ENCODE measurements at places on chromosomes 1 and 21.
A peak's percentile ranks its signal among the peaks of the same experiment; 100 is the strongest.

- DNase-seq, result no peak
Observed at GRCh38 chr1:26998429-26999300, 5.2 kb downstream of the TRNP1 start.

- DNase-seq, result no peak
Observed at GRCh38 chr21:35210093-35210492, 161.0 kb upstream of the RUNX1 start.

DNA sequence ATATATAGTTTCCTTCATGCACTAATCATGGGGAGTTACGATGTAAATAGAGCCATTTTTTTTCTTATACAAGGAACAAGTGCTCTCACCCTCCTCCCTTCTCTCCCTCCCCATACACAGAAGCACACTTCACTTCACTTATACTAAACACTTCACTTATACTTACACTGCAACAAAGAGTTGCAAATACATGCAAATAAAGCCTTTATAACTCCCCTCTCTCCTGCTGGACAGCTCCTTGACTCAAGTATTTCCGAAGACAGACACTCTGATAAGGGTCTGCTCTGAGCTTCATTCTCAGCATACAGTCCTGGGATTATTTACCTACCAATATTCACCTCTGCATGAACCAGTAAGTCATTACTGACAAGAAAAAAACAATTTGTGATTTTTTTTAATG is 35.6 kb upstream of the ERG start:
- no peak for DNase-seq

DNA sequence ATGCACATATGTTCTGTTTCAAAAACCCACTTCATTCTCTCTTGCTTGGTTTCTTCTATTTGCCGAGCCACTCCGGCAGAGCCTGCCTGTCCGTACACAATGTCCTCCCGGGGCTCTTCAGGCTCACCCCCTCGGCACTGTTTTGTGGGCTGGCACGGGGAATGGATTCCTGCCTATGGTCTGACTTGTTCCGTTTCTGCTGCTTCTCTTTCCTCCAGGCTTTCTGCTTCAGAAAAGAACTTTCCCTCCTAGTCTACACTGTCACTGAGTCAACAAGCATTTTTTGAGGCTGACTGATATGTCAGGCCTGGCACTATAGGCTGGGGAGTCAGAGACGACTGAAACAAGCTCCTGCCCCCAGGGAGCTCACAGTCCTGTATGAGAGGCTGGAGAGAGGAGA is 28.4 kb upstream of the SARS1 start:
- no peak for DNase-seq

- peak; percentile 67 for DNase-seq
Observed at GRCh38 chr1:92960395-92961130, 699 bp downstream of the DIPK1A start.

GRCh38 chr21:45136927-45137611 is 62.7 kb downstream of the ADARB1 start:
- DNase-seq, result peak; percentile 88

DNA sequence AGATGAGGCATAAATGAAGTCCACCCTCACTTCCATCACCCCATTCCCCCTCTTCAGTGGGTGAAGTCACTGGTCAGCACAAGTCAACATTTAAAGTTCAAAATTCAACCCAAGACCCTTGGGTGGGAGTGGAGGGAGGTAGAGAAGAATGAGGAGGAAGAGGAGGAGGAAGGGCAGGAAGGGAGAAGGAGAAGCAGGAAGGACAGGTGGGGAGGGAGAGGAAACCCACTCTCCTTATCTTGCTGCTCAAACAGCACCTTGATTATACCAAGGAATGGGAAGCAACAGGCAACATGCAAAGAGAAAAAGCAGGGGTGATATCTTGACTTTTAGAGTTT is 4.0 kb upstream of the BTG2 start:
- DNase-seq, result no peak

DNA sequence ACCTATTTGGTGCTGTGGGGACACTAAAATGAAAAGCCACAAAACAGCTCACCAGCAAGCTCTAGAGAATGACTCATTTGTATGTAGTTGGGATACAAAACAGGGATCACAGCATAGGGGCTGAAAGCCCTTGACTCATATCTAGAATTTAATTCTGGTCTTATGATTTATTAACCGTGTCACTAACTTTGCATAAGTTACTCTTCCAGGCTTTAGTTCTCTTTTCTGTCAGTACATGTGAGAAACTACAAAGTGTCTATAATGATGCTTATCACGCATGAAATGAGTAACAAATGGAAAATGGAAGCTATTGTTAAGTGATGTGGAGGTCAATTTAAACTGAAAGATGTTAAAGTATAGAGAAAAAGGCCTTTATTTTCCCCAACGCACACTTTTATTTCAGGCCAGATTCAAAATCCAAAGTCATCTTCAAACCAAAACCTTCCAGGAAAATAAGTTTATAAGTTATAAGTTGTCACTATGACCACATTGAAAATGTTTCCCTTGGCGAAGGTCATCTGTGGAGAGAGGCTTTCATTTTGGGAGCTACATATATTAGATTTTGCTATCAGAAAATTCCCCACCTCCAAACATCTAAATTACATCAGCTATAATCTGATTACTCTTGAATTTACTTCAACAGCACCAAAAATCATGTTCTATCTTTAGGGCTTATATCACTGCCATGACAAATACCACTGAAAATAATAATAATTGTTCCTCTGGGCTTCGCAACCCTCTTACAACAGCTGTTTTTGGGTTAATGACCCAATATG is 430.5 kb downstream of the MRPL39 start:
- no peak for DNase-seq

- no peak for DNase-seq
Observed at GRCh38 chr1:204192589-204193352, 3.5 kb downstream of the KISS1 start.

- DNase-seq, result no peak
Observed at GRCh38 chr1:215141460-215141859, 58.9 kb downstream of the KCNK2 start.

DNA sequence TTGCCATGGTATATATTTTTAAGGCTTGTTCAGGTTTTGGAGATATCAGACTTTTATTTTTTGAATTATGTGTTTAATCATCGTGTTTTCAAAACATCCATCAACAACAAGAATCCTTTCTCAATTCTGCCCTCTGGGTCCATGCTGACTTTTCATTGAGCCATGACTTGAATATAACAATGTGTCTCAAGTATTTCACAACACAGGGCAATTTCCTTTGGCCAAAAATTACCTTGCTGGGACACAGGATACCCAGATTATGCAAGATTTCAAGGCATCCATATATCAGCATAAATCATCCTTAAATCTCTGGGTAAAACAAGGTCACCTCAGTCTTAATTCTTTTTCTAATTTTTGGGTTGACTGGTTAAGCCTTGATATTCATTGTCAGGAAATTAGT is 411.2 kb upstream of the USP24 start:
- DNase-seq, result no peak

GRCh38 chr21:23223882-23224281 is 2225.7 kb downstream of the NCAM2 start:
- DNase-seq, result no peak

GRCh38 chr21:45080639-45081414 is 6.4 kb downstream of the ADARB1 start:
- peak; percentile 77 for DNase-seq

GRCh38 chr1:53851571-53852285 is 13.6 kb upstream of the NDC1 start:
- DNase-seq, result no peak

DNA sequence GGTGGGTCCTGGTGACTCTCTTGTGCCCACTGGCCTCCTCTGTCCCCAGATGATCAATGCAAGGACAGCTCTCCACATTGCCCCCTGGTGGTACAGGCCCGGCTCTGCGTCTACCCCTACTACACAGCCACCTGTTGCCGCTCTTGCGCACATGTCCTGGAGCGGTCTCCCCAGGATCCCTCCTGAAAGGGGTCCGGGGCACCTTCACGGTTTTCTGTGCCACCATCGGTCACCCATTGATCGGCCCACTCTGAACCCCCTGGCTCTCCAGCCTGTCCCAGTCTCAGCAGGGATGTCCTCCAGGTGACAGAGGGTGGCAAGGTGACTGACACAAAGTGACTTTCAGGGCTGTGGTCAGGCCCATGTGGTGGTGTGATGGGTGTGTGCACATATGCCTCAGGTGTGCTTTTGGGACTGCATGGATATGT is 10.8 kb downstream of the ADAMTSL4 start:
- DNase-seq, result peak; percentile 81

DNA sequence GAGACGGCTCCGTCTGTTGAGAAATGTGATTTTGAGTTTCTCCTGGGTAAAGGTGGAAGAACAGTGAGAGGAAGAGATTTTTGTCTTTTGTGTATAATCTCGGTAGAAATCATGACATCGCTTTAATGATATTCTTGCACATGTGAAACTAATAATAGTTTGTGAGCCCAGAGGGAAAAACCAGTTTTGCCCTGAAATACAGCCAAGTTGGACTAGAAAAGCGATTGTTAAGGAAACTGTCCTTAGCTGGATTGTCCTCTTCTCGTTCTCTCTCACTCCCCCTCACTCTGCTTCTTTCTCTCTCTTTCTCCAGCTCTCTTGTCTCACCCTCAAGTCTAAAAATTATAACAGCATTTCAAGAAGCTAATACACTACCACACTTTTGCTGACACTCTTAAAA is 17.1 kb downstream of the KCNJ6 start:
- DNase-seq, result no peak

DNA sequence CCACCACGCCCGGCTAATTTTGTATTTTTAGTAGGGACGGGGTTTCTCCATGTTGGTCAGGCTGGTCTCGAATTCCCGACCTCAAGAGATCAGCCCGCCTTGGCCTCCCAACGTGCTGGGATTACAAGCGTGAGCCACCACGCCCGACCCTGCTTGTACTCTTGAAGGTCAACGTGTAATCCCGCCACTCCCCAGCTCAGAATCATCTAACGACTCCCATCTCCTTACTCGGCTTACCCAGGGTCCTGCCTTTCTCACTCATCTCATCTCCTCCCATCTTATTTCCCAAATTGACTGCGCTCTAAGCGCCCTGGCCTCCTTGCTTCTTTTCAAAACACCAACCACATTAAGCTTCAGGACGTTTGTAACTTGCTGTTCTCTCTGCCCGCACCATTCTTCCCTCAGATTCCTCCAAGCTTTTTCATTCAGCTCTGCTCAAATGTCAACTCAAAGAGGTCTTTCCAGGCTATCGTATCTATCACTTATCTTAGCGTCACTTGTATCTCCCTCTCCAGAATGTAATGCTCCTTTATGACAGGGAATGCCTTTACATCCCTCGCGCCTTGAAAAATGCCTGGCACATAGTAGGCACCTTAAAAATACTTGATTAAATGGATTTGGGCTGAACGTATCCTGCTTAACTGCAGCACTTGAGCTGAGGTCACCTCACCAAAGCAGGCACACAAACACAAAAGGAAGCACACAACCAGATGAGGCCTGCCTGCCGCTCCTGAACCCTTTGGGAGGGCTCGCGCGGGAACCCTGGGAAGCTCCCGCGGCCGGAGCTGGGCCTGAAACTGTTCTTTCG is 1.4 kb upstream of the USP1 start:
- no peak for DNase-seq

- no peak for DNase-seq
Observed at GRCh38 chr1:54200519-54200997, 591 bp downstream of the MRPL37 start.

GRCh38 chr1:204289280-204289679 is 70.4 kb downstream of the PLEKHA6 start:
- DNase-seq, result no peak

Data from uterus (tissue), 4 donors.